Left renal cortex interstitium (tissue), 4 donors: ENCODE measurements at places on chromosomes 1 and 21. TPM values are rescaled to one million over a fixed set of nuclear protein-coding genes. Genes with fewer than 3 reads are reported as not detected.

The PFKFB2 gene
- polyA plus RNA-seq, result 24.7 TPM

The HOOK1 gene
- polyA plus RNA-seq, result 57.9 TPM

- no peak for DNase-seq
Measured at GRCh38 chr1:183845681-183846080, 40.8 kb downstream of the RGL1 start.

The MTARC2 gene
- 54.4 TPM for polyA plus RNA-seq

GRCh38 chr21:32812035-32812434, 40.5 kb upstream of the PAXBP1 start:
- DNase-seq, result no peak

The C8B gene
- polyA plus RNA-seq, result not detected

GRCh38 chr1:8133190-8133589, 107.1 kb upstream of the ERRFI1 start:
- no peak for DNase-seq

- DNase-seq, result no peak
Measured at GRCh38 chr1:59008599-59009347, 224.9 kb upstream of the JUN start.

- DNase-seq, result no peak
Measured at GRCh38 chr1:59512702-59513101, 215.8 kb downstream of the FGGY start.

DNA sequence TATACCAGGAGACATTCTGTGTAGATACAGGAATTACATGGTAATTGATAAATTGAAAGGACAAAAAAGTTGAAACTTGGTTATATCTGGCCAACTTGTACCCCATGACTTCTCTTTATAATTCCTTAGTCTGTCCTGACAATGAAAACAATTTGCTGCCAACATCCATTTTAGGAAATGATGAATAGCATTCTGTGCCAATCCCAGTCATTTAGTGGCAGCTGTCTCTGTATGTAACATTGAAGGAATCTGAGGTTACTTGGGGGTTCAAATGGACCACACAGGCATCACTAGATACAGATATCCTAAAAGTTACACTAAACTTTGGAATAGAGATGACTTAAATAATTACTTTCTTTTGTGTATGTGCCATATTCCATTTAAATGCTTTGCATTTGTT, 38.2 kb downstream of the DHX9 start:
- DNase-seq, result no peak

DNA sequence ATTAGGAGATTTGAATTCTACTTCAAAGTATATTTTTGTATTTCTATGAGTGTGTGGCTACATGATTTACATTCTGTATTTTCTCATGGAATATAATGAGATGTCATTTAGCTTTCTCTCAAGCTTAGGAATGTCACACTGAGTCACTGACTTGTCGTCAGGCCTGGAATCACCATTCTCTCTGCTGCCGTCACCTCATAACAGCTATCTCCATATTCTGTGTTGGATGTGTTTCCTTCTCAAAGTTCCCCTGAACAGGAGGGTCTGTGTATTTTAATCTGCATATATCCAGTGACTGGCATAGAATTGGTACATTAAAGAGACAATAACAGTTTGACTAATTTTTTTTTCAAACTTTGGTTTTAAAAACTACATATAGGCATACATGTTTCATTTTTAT, 35.9 kb downstream of the LYPLAL1 start:
- DNase-seq, result no peak

The FHAD1 gene
- 5.2 TPM for polyA plus RNA-seq

The AGMAT gene
- 35.8 TPM for polyA plus RNA-seq

The NUAK2 gene
- polyA plus RNA-seq, result 11.2 TPM

The LCE2C gene
- not detected for polyA plus RNA-seq

DNA sequence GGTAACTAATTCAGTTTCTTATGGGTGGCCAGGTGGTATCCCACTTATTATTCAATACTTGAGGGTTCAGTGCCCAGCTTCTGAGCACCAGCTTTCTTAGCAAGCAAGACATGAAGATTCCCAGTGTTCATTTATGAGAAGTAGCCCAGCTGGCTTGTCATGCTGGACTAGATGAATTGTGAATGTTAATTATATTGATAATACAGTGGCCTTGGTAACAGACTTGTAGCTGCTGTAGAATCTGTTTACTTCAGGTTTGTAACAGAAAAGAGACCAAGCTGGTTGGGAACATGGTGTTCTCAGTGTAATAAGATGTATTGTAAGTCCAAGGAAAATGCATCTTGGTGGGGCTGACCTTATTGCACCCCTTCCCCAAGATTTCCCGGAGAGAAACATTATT, 10.1 kb downstream of the AHCYL1 start:
- DNase-seq, result no peak

GRCh38 chr1:115717541-115717940, 51.0 kb downstream of the CASQ2 start:
- no peak for DNase-seq

The OPTC gene
- polyA plus RNA-seq, result not detected

- DNase-seq, result no peak
Measured at GRCh38 chr1:39933956-39934941, 20.7 kb upstream of the MFSD2A start.

The DPYD gene
- 10.9 TPM for polyA plus RNA-seq

The LINGO4 gene
- not detected for polyA plus RNA-seq

The TNFSF4 gene
- 1.8 TPM for polyA plus RNA-seq

DNA sequence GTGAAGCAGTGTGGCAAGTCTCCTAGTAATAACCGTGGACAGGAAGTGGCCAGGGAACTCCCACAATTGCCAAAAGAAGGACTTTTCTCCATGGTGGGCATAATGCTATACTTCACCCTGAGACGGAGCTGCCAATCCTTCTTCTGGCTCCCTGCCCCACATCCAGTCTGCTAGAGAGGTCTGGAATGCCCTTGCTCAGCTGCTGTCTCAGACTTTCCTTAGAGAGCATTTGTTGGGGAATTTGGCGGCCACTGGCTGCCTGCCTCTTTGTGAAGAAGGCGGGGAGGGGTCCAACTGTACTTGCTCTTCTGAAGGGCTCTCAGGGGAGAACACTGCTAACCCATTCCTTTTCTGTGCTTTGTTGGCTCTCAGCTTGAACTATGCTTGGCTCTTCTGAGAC, 123.7 kb upstream of the EDN2 start:
- DNase-seq, result no peak

The TDRD5 gene
- 4.5 TPM for polyA plus RNA-seq

The EDARADD gene
- polyA plus RNA-seq, result 7.3 TPM

- no peak for DNase-seq
Measured at GRCh38 chr1:226549937-226550671, 1.5 kb downstream of the STUM start.

The GRIK1 gene
- polyA plus RNA-seq, result 1.4 TPM

- no peak for DNase-seq
Measured at GRCh38 chr1:6094801-6095505, 49.3 kb downstream of the KCNAB2 start.

GRCh38 chr1:7667625-7668218, 103.4 kb upstream of the VAMP3 start:
- DNase-seq, result no peak

DNA sequence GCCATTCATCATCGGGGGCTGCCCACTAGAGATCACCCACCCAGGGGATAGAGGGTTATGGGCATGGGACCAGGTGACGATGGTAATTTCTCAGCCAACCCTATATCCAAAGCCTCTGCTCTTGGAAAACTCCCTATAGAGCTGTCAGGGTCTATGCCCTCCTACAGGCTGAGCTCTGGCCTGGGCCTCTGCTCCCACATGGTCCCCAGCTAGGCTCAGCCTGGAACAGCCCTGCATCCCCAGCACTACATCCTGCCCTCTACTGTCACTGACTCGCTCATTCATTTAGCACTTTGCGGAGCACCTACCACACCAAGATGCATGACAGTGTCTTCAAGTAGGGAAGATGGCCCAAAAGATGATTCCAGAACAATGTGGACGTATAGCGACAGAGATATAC, 45.0 kb upstream of the EPS8L3 start:
- DNase-seq, result no peak
